ENCODE measurements at places on chromosomes 2 and 18. TPM values are rescaled to one million over a fixed set of nuclear protein-coding genes. Genes with fewer than 3 reads are reported as not detected.
A peak's percentile ranks its signal among the peaks of the same experiment; 100 is the strongest.

GRCh38 chr2:22189893-22190480 is 1066.2 kb downstream of the TDRD15 start:
- no peaks in the 10 kb centered on the region for H3K4me1 ChIP-seq
- H3K27me3 ChIP-seq = no peaks in the 10 kb centered on the region
- H3K27ac ChIP-seq = no peak overlapping the region
- H3K4me3 ChIP-seq = no peak overlapping the region
- no peak for DNase-seq

- H3K27me3 ChIP-seq = no peaks in the 10 kb centered on the region
- H3K4me3 ChIP-seq = no peak overlapping the region
- no peak overlapping the region for H3K27ac ChIP-seq
- H3K4me1 ChIP-seq = no peaks in the 10 kb centered on the region
- no peaks in the 10 kb centered on the region for H3K36me3 ChIP-seq
Observed at GRCh38 chr2:239927424-239927981, 97.6 kb downstream of the NDUFA10 start.

- H3K27ac ChIP-seq = no peak overlapping the region
- H3K4me1 ChIP-seq = peaks cover 8% of the 10 kb centered on the region
- DNase-seq = no peak
- no peaks in the 10 kb centered on the region for H3K36me3 ChIP-seq
Observed at GRCh38 chr18:48110797-48111196, 180.3 kb upstream of the SMAD2 start.

- H3K27ac ChIP-seq = no peak overlapping the region
- H3K36me3 ChIP-seq = no peaks in the 10 kb centered on the region
- no peaks in the 10 kb centered on the region for H3K27me3 ChIP-seq
Observed at GRCh38 chr2:202687276-202687675, 52.5 kb downstream of the FAM117B start.

Gene SLC14A1
- not detected for total RNA-seq

Gene ARHGEF4
- total RNA-seq = 12.6 TPM

DNA sequence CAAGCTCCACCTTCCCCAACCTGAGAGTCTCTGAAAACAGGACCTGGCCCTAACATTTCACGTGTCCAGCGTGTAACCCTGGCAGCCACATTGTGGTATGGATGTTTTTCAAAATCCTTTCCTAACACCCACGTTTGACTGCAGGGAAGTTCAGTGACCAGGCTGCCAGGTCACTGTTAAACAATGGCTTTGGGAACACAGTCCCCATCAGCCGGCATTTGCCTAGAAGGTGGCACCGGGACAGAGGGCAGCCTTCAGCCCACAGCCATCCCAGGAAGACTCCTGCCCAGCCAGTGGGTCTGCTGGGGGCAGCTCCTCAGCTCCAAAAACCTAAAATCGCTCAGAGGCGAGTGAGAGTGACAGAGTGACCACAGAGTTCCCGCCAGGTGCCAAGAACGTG is 140.2 kb downstream of the SH3BP4 start:
- no peak overlapping the region for H3K27ac ChIP-seq
- no peaks in the 10 kb centered on the region for H3K4me1 ChIP-seq
- H3K36me3 ChIP-seq = no peaks in the 10 kb centered on the region
- H3K27me3 ChIP-seq = no peaks in the 10 kb centered on the region
- DNase-seq = no peak
- no peak overlapping the region for H3K4me3 ChIP-seq

Gene MC5R
- not detected for total RNA-seq

DNA sequence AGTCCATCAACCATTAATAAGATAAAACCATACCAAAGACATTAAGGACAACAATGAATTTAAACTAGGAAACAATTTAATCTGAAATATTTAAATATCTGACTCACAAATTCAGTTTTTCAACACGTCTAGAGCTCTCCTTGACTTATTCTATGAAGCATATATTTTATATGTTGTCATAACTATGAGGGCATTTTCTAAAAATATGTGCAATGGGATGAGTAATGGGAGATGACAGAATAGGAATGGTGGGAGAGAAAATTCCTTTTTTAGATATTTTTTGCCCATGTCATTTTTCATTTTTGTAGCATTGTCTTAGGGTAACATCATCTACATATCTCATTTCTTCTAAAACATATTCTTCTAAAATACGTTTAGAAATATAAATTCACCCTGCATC is 79.2 kb upstream of the CDH2 start:
- H3K27me3 ChIP-seq = no peaks in the 10 kb centered on the region
- no peaks in the 10 kb centered on the region for H3K4me1 ChIP-seq
- no peak overlapping the region for H3K4me3 ChIP-seq
- no peak for DNase-seq
- no peaks in the 10 kb centered on the region for H3K36me3 ChIP-seq

DNA sequence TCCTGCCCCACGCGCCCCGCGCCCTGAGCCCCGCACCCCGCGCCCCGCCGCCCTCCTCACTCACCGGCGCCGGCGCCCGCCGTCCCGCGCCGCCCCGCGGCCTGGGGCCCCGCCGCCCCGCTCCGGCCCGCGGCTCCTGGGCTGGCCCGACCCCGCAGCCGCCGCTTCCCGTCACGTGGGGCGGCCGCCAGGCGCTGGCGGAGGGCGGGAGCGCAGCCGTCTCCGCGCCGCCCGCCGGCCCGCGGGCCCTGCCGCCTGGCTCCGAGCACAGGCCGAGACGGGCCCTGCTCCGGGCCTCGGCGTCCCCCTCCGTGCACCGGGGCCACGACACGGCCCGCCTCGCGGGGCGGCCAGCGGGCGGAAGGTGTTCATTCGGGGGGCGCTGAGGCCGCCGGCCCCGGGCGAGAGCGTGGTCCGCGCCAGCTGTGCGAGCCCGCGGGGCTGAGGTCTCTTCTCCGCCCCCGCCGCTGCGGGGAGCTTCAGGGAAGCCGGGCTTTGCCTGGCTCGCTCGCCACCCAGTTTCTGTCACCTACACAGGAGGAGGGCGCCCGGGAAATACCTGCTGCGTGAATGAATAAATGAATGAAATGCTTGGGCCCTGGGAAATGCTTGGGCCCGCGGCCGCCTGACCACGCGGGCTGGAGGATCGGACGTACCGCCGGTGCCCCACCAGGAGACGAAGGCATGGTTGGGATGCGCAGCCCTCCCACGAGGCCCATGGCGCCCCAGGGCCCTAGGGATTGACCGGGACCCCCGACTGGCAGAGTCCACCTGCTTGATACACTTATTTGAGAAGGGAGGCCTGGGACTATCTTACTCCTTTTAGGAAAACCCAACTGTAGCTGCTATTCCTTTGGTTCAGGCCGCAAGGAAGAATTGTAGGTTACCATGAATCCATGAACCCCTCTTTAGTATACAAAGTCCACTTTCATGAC is at the start of gene TGFBRAP1:
Gene TGFBRAP1, minus strand, starts transcription at position 175 of the 935 bp plus-strand sequence. CDS start 21,434 bp downstream, outside the sequence.
- H3K4me1 ChIP-seq = peaks cover 8% of the 10 kb centered on the region
- peak within 1 kb of the TSS; percentile 89 for H3K4me3 ChIP-seq
- peak; percentile 45 for DNase-seq
- H3K27ac ChIP-seq = no peak within 1 kb of the TSS
- no peaks in the 10 kb centered on the region for H3K36me3 ChIP-seq
- no peaks in the 10 kb centered on the region for H3K27me3 ChIP-seq

DNA sequence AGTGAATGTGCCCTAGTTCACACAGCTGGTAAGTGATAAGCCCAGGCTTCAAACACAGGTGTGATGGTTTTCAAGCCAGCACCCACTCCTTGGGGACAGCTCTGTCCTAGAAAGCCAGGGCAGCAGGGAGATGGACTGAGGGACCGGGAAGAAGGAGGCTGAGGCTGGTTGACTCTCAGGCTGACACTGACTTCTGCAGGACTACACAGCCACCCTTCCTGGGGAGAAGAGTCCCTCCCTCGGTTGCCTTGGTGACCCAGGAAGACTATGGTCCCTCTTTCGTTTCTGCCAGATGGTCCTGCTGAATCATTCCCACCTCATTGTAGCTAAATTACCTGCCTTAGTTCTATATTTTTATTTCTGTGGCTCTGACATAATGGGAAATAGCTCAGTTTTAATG is 11.3 kb upstream of the FSHR start:
- H3K4me1 ChIP-seq = peaks cover 4% of the 10 kb centered on the region
- H3K27ac ChIP-seq = no peak overlapping the region
- no peak for DNase-seq
- H3K4me3 ChIP-seq = no peak overlapping the region
- peaks cover 7% of the 10 kb centered on the region for H3K36me3 ChIP-seq
